Brain microvascular endothelial cell (primary cell): ENCODE measurements at places on chromosomes 11 and 22.

GRCh38 chr11:113942256-113942655, 32.7 kb upstream of the HTR3A start:
- DNase-seq = no peak

GRCh38 chr11:46615756-46616155, 1.3 kb downstream of the HARBI1 start:
- peak; percentile 16 for DNase-seq

- no peak for DNase-seq
These were observed 252.6 kb downstream of the BRD1 start for GRCh38 chr22:49574881-49575702.

- no peak for DNase-seq
These were observed 28.9 kb upstream of the PARVB start for GRCh38 chr22:43995057-43995685.

DNA sequence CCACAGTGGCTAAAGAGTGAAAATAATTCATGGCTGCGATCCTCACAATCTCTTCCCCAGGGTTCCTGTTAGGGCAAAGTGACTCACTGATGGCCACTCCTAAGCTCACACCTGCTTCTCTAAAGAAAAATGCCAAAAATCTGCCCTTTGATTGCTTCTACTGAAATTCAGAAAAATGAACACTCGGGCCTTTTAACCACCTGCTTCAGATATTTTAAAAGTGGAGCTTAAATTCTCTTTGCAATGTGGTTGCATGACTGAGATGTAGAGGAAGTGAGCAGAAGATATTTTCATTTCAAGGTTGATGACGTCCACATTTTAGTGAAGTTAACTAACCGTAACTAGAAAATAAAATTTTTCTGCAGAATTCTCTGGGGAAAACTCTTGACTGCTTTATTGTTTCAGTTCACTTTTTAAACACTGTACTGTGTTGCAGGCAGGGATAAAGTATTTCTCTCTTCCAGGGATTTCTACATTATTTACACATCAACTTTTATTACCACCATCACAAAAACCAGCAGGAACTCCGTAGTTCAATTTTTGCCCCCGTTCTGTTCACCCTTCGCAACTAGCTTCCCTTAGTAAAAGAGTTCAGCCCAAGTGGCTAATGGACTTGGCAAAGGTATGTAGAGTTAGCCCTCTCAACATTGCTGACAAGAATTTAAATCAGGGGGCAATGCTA, 8.5 kb downstream of the RAB30 start:
- DNase-seq = no peak

- DNase-seq = no peak
These were observed 31.6 kb upstream of the WNT11 start for GRCh38 chr11:76237914-76238313.

DNA sequence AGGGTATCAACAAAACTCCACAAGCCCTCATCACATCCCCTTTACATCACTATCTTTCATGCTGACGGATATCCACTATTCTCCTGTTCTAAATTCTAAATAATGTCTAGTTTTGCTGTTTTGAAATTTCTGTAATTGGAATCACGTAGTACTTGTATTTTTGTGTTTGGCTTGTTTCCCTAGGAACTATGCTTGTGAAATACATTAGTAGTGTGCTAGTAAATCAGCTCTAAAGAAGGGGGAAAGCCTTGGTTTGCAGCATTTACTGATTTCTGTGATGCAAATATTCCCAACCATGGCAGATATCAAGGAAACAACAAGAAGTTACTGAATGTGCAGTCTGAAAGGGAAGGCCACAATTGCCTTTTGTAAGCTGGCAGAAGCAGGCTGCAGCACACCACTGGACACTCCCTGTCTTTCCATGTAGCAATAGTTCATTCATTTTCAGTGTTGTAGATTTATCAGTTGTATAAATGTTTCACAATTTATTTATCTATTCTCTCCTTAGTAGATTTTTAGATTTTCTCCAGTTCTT, 4.7 kb upstream of the FOLH1 start:
- DNase-seq = no peak

GRCh38 chr11:79336797-79337517, 103.9 kb downstream of the TENM4 start:
- DNase-seq = no peak

DNA sequence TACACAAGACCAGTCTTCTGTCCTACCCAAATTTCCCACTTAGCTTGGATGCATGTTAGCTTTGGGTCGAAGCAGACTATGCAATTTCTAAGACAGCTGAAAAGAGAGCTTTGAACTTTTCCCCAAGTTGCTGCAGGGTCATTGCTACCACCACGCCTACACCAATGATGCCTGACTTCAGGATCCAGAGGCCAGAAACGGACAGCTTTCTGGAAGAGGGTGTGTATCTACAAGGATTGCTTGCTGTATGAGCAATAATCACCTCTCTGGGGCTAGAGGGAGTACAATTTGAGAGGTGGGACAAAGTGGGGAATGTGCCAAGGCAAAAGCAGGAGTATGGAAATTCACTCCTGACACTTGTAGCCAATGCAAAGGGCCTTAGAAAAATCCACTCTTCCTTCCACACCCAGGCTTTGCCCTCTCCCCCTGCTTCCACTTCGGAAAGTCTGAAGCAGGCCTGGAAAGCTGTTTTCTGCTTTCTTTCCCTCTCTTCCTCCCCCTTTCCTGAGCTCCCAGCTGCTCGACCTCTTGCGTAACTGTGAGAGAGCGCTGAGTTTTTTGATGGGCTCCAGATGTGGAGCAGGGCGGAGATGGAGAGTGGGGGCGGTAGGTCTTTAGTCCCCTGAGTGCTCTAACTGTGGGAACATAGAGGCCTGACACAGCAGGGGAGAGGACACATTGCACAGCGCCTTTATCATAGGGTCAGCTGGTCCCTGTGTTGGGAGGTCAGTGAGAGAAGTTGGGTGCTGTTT, 2.1 kb upstream of the PHLDB1 start:
- DNase-seq = peak; percentile 75

DNA sequence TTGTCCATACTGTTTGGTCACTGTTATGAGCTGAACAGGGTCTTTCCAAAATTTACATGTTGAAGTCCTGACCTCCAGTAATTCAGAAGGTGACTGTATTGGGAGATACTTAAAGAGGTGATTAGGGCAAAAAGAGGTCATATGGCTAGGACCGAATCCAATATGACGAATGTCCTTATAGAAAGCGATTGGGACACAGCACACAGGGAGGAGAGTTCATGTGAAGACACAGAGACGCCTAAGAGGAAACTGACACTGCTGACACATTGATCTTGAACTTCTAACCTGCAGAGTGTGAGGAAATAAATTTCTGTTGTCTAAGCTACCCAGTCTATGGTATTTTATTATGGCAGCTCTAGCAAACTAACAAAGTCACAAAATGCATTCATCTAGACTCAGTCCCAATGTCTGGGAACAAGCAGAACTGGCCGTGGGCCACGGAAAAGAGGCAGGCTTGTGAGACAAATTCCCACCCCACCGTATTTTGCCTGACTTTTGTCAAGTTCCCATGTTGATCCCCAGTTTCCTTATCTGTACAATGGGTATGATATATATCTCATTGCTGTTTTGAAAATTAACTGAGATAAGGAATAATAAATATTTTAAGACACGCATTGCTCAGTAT, 295.0 kb downstream of the NTM start:
- DNase-seq = no peak

DNA sequence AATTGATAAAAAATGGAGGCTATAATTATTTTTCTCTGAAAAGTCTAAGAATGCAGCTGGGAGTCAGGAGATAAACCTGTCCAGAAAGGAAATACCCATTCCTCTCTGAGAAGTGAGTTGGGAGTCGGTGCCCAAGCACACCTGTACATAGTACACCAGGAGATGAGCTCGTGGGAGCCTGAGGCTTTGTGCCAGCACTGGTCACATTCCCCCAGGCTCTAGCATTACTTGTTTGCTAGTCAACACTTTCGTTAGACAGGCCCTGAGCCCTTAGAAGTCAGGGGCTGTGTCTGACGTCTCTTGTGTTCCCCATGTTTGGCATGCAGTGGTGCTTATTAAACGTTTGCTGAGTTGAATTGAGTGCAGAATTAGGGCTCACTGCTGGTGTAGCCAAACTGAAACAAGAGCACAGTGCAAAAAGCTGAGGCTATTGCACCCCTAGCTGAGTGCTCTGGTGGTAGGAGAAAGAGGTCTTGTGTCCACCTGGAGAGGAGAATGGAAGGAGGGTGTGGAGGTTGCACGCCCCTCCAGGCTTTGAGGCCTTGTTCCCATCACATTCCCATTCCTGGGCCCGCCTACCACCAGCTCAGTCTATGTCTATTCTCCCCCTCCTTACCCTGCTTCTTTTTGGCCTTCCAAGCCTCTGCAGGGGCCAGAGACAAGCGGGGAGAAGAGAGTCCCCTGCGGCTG, 6.8 kb downstream of the ROBO4 start:
- DNase-seq = no peak

GRCh38 chr11:67057205-67057672, 592 bp downstream of the RHOD start:
- no peak for DNase-seq

DNA sequence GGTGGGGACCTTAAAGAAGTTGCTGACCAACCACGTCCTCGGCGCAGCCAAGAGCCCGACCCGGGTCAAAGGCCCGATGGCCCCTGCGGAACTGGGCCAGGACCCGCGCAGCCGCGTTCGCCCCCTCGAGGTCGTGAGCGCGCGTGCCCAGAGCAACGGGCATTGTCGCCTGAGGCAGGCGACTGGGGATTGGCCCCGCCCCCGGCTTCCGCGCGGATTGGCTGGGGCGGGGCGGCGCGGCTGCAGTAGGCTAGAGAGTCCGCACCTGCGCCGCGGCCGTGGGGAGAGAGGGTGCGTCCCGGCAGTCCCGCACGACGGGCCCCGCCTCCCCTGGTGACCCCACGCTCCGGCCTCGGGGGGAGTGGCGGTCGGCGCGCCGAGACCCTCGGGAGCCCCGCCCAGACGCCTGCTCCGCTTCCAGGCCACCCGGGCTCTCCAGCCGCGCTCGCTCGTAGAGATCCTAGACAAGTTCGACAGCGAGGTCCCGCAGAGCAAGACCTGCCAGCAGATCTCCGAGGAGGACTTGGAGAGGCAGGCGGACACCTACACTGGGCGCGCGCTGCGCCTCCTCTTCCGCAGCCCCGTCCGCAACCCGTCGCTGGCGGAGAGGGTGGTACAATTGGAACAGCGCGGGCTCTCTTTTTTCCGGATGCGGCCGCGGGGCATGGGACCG, 8.3 kb upstream of the PPIL2 start:
- no peak for DNase-seq

- no peak for DNase-seq
These were observed 77.4 kb upstream of the WNT7B start for GRCh38 chr22:46054091-46055073.

DNA sequence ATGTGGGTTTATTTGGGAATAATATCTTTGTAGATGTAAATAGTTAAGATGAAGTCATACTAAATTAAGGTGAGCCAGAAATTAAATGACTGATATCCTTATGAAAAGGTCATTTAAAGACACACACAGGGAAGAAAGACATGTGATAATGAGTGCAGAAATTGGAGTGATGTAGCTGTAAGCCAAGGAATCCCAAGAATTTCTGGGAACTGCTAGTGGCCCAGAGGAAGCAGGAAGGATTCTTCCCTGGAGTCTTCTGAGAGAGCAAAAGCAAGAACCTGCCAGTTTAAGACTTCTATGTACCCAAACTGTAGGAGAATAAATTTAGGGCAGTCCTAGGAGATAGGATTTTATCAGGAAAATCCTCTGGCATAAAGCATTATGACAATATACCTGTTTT, 66.9 kb downstream of the LRRC4C start:
- no peak for DNase-seq

DNA sequence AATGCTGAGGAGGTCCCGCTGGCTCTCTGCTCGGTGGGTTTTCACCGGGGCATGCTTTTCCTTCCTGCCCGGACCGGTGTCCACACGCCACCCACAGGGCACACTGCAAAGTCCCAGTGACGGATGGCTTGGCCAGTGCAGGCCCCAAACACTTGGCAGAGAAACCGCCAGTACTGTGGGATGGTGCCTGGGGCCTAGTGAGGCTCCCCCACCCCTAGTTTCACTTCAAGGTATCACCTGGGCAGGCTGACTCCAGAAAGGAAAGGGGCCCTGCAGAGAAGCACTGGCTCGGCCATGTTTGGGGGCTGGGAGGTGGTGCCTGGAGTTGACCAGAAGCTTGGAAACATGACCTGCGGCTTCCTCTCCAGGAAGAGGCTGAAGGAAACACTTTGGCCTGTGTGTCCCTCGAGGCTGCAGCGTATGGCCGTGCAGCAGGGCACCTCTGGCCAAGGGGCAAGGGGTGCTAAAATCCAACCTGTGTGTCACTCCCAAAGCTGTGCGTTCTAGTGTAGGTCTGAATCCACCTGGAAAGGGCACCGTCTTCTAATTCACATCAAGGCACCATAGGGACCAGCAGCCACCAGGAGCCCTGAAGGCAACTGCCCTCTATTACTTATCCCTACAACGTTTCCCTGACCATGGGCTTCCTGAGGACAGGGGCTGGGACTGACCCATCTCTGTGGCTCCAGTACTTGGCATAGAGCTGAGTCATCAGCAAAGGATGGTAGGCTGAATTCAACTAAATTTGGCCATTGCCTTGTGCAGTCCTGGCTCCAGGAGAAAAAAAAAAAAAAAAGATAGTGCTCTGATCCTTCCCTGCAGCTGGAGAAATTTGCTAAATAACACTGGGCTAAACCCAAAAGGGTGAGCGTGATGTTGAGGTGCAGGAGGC, 22.6 kb downstream of the TPBGL start:
- DNase-seq = no peak

GRCh38 chr11:8369592-8370205, 106.0 kb upstream of the LMO1 start:
- no peak for DNase-seq

GRCh38 chr11:126354631-126355323, 709 bp upstream of the ST3GAL4 start:
- DNase-seq = no peak

- DNase-seq = no peak
These were observed 1275.9 kb downstream of the BRD1 start for GRCh38 chr22:48551716-48552268.

- peak; percentile 11 for DNase-seq
These were observed 179.0 kb downstream of the GRM5 start for GRCh38 chr11:88886796-88887195.

DNA sequence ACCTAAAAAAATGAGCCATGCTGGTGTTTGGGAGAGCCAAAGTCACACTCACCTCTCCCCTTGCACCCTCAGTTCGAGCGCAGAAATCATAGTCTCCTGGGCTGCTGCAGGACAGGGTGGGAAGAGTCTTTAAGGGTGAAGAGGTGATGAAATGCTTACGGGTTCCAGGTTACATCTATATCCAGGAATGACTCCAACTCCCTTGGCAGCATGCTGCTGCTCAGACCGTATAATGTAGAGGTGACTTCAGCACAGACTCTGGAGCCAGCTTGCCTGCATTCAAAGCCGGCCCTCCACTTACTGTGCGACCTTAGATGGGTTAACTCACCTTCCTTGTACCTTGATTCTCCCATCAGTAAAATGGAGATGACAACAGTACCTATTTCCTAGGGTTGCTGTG, 17.3 kb upstream of the PKNOX2 start:
- no peak for DNase-seq

DNA sequence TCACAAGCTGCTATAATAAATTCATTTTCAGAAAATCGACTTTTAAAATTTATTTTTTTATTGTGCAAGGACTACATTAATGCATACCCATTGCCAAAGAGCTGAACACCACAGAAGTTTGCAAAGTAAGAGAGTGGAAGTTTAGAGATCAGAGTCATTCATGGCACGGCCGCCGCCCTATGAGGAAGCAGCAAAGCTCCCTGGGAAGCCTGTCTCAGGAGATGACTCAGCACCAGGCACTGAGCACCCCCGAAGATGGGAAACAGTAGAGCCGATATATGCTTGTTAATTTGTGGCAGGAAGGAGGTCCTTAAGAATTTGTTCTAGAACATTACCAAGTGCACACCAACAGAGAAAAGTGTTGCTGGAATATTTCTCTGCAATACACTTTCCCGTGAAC, 693.7 kb downstream of the OPCML start:
- DNase-seq = peak; percentile 70

- no peak for DNase-seq
These were observed 105.2 kb downstream of the NAV2 start for GRCh38 chr11:19817870-19818269.
